ENCODE measurements at places on chromosomes 2 and 18.
A peak's percentile ranks its signal among the peaks of the same experiment; 100 is the strongest.

DNA sequence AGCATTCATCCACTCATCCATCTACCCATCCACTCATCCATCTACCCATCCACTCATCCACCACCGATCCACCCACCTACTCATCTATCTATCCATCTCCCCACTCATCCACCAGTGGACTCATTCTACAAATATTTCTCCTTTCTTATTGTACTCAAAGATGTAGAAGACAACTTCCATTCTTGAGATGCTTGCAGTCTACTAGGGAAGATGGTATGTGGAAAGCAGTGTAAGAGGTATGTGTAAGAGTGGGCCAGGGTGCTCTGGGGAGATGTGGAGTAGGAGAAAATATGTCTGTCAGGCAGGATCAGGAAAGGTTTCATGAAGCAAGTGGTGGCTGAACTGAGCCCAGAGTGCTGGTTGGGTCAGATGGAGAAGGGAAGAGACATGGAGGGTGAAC, 150.8 kb downstream of the CELF4 start:
- DNase-seq: no peak

DNA sequence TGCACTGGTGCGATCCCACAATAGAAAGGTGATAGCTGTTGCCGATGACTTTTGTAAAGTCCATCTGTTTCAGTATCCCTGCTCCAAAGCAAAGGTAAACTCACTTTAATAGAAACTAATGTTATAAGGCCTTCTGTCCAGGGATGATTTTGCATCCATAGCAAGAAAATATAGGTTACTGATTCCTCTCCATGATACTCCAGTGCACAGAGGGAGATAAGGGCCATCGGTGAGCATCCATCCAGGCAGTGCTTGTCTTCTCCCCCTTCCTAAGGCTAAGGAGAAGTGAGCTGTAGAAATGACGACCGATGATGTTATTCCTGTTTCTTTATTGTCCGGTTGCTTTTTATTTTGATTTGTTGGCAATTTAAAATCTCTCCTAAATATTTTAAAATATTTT, 32.1 kb downstream of the COX7A2L start:
- no peak for DNase-seq

DNA sequence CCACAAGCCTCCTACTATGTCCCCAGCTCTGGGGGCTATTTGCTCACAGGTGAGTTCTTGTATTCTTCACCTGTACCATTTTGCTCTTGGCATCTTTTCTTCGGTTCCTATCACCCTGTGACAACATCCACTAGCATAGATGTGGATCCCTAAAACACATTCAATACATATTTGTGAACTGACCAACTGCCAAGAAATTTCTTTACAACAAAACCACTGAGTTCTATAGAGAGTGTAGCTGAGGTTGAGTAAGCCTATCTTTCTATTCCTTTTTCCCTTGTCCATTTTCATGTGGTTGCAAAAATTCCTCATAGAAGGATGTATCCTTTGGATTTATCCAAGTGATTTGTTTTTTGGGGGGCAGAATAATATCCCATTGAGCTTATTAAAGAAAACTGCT, 192.7 kb upstream of the ITGA4 start:
- DNase-seq: no peak

DNA sequence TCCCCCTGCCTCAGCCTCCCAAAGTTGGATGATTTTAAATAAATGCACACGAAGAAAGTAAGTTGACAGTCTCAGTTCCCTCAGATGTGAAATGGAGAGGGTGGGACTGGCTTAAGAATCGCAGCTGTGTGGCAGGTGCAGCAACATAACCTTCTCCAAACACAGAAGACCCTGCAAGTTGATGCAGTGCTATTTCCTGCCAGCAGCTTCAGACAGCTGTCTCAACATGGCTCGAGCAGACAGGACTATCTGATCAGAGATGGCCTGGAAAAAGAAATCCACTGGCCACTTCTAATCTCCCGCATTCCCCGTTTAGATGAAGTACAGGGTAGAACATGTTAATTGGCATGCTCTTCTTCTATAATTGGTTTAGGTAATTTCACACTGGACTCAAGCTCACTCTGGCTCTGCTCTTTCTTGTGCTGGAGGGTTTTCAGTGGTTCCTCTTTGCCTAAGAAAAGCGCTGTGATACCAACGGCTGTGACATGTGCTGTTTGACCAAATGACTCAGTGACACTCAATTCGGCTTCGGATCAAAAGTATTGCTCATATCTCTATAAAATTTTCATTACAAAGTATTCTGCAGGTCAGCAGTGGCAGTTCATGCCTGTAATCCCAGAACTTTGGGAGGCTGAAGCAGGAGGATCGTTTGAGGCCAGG, 40.2 kb downstream of the MYOM1 start:
- peak; percentile 85 for DNase-seq

DNA sequence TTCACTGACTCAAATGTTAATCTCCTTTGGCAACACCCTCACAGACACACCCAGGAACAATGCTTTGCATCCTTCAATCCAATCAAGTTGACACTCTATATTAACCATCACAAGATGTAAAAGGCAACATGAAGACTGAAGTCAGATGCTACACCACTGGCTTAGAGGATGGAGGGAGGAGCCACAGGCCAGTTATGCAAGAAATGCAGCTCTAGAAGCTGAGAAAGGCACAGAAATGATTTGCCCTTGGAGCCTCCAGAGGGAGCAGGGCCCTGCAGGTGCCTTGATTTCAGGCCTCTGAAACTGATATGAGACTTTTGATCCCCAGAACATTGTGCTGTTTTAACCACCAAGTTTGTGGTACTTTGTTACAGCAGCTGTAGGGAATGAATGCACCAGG, 276.3 kb downstream of the KCNS3 start:
- no peak for DNase-seq

DNA sequence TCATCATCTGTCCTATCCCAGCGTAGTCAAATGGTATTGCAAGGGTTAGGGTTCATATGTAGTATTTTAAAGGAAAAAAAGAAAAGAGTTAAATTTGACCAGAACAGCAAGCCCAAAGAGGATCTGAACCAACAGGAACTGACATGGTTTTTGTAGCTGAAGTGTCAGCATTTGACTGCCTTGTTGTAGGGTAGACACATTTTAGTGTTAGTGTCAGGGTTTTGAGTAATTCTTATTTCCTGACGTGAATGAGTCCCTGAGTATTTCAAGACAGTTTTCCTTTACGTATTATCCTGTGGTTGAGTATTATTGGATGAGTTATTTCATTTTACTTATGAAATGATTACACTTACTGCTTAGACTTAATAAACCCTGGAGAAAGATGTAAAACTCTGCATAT, 173.3 kb upstream of the ZEB2 start:
- DNase-seq: peak; percentile 83

- DNase-seq: no peak
Measured at GRCh38 chr18:77001041-77001440, 131.5 kb downstream of the MBP start.

- no peak for DNase-seq
Measured at GRCh38 chr2:222652491-222653255, 3.2 kb downstream of the FARSB start.

DNA sequence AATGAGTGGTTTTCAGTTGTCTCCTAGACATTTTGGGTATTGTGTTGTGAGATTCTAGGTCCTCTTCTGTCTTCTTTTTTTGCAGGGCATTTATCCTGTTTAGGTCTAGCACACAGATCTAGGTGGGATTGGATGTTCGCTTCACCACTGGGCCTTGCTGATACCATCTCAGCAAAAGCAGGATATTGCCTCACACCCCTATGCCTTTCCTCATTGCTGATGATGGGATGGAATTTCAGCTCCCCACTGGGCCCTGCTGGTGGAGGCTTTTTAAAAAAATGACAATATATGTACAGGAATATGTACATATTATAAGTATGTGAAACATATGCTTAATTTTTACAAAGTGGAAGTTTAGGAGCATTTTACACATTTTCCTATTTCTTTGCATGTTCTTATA, 5.4 kb upstream of the TOGARAM2 start:
- peak; percentile 40 for DNase-seq

GRCh38 chr2:194718881-194719280, 938.1 kb upstream of the SLC39A10 start:
- DNase-seq: no peak

DNA sequence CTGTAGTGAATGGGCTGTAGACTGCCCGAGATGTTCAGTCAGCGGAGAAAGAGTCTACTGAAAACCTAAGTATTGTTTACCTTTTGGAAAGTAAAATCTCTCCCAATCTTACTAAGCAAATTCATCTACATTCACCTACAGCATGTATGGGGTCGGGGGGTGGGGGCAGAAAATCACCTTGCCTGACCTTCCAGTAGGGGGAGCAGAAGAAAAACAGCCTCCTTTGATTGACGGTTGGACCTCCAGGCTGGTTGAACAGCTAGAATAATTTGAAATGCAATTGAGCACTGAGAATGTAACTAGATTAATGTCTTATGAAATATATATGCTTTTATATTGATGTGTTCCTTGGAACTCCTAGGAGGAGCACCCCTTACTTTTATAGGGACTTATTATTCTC, 10.0 kb downstream of the LRATD1 start:
- DNase-seq: no peak

GRCh38 chr2:196677404-196677803, 37.9 kb downstream of the CCDC150 start:
- no peak for DNase-seq
